ENCODE measurements at places on chromosomes 13 and 19.

GRCh38 chr13:52414963-52415362 is 9.0 kb upstream of the THSD1 start:
- no peak for DNase-seq

DNA sequence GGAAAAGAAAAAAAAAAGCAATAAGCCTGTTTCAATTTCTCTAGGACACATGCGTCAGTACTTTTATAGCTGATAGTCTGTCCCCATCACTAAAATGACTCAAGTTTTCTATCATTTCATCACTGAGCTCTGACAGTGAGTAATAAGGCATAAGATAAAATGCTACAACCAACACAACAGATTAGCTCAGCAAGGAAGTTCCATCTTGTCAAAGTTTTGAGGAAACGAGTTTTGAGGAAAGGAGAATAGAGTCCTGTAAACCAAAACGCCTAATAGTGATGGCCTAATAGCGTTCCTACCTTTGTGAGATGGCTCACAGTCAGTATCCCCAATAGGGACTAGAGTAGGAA is 145.1 kb downstream of the LACC1 start:
- DNase-seq: no peak

DNA sequence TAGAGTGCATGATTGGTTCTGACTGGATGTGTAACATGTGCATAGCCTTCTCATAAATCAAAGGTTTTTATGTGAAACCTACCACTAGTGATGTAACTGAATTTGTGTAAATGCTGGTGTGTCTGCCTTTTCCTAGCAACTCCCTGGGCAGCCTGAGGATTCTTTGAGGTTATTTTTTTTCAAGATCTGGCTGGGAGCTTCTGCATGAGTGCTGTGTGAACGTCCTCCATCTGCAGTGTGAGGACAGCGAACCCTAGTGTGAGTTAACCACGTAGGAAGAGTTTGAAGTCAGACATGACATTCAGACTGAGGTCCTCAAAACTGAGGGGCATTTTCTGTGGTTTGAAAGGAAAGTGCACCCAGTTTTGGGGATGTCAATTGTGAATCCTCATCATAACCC is 39.9 kb downstream of the DPRX start:
- no peak for DNase-seq

DNA sequence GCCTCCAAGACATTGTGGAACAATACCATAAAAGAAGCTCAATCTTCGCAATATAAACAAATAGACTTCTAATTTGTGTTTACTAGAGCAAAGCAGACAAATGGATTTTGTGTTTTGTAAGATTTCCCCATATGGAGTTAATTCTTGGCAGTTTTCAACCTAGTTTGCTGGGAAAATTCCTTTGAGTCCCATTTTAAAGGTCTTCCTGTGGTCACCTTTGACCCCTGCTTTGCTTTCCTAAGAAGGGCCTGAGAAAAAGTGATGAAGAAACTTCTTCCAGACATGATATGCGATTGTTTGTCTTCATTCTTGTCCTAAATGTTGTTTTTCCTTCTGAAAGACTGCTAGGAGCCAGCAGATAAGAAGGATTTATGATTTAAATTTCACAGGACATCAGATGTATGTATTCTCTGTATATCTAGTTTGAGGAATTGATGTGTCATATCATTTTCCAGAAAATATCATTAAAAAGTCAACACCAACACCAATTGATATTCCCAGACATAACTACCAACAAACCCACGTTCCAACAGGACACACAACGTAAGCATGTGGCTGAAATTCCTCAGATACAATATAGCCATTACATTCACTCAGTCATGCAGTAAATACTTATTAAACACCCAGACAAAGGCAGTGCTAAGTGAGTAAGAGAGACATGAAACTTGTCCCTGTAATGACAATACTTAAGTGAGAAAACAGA is 276.4 kb downstream of the LHFPL6 start:
- no peak for DNase-seq

DNA sequence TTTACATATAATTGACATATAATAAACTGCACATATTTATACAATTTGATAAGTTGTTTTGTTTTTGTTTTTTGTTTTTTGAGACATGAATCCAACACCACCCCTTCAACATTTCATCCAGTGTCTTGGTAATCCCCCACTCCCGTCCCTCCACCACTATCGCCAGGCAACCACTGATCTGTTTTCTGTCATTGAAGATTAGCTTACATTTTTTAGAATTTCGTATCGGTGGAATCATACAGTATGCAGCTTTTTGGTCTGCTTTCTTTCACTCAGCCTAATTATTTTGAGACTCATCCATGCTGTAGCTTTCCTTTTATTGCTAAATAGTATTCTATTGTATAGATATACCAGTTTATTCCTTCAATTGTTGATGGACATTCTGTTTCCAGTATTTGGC is 94.1 kb upstream of the FRY start:
- DNase-seq: no peak

DNA sequence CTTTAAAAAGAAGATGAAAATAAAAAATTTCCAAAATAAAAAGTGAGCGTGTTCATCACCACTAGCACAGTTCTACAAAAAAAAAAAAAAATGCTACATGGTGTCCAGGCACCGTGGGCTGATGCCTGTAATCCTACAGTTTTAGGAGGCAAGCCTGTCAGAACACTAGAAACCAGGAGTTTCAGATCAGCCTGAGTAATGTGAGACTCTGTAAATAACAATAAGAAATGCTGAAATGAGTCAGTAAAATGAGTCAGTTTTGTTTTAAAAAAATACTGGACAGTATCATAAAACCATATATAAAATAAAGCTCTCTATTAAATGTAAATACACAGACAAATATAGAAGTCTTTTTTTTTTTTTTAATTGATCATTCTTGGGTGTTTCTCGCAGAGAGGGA is 30.0 kb downstream of the ZNF91 start:
- no peak for DNase-seq

- DNase-seq: no peak
Measured at GRCh38 chr13:58994777-58995176, 1169.0 kb downstream of the DIAPH3 start.

DNA sequence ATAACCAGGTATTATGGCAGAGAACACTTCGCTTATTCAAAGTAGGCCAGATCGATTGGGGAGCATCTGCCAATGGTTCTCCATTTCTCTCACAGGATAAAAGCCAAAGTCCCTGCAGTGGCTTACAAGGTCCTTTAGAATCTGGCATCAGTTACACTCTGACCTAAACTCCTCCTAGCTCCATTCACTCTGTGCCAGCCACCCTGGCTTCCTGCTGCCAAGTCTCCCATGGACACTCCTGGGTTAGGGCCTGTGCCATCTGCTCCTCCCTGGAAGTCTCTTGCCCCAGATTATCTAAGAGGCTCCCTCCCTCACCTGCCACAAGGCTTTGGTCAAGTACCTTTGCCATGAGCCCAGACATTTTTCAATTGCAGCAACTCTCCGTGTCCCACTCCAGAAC is 649.2 kb downstream of the DACH1 start:
- DNase-seq: no peak

DNA sequence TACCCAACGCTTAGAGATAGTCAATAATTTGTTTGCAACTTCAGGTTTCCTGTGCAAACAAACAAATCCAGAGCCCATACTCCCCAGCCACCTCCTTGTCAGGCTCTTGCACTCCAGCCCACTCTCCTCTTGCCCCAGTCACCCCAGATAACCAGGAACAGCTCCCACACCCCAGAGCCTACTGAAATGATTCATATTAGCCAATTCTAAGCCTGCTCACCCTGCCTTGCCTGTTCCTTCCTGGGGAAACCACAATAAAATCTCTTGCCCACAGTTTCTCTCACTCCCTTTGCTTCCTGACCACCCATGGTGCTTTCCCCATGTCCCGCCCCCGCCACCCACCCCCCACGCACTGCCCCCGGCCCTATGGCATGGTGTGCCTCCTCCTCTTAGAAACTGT is 3.8 kb upstream of the ACTL9 start:
- DNase-seq: no peak

GRCh38 chr19:13138916-13139198 is 11.3 kb downstream of the STX10 start:
- DNase-seq: no peak

DNA sequence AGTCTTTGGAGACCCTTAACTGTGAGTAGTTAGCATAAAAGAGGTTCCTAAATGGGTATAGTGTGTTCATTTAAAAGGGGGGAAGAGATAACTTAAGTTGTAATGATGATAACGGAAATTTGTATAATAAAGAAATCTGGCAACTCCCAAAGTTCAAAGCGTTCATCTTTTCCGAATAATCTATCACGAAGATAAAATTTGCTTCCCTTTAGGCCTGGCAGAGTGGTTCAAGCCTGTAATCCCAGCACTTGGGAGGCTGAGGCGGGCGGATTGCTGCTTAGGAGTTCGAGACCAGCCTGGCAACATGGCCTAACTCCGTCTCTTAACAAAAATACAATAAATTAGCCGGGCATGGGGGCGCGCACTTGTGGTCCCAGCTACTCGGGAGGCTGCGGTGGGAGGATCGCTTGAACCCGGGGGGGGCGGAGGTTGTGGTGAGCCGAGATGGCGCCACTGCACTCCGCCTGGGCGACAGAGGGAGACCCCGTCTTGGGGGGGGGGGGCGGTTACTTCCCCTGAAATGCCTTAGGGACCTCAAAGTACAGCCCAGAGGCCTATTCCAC is 934 bp downstream of the N4BP2L2 start:
- DNase-seq: no peak

DNA sequence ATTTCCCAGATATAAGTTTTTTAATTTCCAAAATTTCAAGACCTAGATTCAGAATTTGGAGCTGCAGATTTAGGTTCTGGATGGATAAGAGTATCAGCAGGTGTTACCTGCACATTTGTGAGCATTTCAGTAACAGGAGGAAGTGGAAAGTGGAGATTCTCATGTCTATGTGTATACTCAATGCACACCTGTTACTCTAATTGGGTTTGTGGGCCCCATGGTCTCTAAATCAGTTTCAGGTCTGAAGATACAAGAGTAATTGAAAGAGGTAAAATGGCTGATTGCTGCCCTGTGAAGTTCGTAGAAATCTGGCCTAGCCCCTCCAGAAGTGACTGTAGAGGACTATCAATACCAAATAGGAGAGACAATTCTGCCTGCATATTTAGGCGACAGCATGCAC is 13.9 kb downstream of the ZNF675 start:
- no peak for DNase-seq

- no peak for DNase-seq
Measured at GRCh38 chr13:113161433-113161832, 3.0 kb downstream of the PROZ start.

DNA sequence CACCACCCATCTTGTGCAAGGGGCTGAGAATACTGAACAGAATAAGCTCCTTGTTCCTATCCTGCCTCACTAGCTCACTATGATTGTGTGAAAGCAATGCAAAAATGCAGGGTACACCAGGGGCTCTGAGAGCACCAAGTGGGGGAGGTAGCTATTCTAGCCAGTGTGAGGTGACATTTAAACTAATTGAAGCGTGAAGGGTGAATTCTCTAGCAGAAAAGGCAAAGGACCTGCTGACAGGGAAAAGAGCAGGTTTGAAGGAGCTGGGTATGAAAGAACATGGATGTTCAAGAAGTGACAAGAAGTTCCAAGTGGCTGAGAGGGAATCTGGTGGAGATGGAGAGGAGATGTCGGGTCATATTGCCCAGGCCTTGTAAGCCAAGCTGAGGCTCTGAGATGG is 64.2 kb downstream of the SIAH3 start:
- DNase-seq: no peak

GRCh38 chr19:33795370-33796163 is 1.1 kb upstream of the KCTD15 start:
- DNase-seq: peak; percentile 88

GRCh38 chr13:39349391-39349960 is 253.5 kb downstream of the LHFPL6 start:
- no peak for DNase-seq

DNA sequence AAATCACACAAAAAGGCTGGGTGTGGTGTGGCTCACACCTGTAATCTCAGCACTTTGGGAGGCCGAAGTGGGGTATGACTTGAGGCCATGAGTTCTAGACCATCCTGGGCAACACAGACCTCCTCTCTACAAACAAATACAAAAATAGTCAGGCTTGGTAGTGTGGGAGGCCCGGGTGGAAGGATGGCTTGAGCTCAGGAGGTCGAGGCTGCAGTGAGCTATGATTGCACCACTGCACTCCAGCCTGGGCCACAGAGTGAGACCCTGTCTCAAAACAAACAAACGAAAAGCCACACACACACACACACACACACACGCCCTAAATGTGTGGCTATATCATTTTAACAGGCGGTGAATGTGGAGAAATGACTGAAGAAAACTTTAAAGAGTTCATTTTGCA is 904 bp upstream of the ZNF557 start:
- no peak for DNase-seq

DNA sequence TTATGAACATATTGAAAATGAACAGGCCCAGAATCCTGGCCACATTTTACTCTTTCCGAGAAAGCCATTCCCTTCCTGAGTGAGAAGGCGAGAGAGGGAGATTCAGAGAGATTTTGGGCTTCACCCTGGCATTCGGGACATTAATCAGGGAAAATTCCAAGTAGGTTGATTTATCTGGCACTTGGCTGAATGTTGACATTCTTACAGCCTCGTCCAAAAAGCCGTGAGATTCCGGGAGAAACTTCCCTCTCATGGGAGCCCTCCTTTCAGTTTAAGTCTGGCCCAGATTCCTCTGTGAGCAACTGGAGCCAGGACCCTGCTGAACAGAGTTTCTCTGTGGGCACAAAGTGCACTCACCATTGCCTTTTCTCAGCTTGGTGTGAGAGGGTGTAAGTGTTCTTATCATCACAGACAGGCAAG is 129.2 kb upstream of the PEG3 start:
- no peak for DNase-seq

GRCh38 chr13:45102136-45102507 is 18.2 kb upstream of the GTF2F2 start:
- no peak for DNase-seq

DNA sequence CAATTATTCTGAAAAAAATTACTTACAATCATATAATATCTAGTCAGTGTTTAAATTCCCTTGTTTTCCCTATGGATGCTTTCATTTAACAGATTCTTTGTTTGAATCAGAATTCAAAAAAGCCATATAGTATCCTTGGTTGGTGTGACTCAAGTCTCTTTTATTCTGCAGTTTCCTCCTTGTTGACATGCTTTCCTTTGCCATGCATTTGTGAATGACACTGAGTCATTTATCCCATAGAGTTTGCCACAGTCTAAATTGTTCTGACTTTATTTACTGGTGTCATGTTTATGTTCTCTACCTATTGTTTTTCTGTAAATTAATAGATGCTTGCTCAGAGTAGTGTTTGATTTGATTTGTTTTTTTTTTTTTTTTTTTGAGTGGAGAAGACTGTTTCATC is 893.8 kb upstream of the SLC10A2 start:
- DNase-seq: no peak

DNA sequence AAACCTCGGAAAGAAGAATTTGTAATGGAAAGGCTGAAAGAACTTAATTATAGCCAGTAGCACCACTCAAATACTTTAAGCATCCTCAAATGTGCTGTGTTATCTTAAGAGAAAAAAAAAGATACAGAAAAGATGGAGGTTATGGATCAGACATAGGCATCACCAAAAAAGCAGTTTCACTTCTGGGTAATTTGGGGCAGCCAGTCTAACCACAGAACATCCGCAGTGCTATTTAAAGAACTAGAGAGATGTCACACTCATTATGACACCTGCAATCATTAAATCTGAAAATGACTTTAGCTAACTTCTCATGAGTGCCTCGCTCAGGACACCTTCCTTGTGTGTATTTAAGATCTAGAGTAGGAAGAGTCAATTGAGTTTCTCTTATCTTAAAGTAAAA is 211.8 kb downstream of the RBM26 start:
- no peak for DNase-seq

All from ascending aorta (tissue), 2 donors.